ENCODE measurements at places on chromosomes 13 and 19.
A peak's percentile ranks its signal among the peaks of the same experiment; 100 is the strongest.

DNA sequence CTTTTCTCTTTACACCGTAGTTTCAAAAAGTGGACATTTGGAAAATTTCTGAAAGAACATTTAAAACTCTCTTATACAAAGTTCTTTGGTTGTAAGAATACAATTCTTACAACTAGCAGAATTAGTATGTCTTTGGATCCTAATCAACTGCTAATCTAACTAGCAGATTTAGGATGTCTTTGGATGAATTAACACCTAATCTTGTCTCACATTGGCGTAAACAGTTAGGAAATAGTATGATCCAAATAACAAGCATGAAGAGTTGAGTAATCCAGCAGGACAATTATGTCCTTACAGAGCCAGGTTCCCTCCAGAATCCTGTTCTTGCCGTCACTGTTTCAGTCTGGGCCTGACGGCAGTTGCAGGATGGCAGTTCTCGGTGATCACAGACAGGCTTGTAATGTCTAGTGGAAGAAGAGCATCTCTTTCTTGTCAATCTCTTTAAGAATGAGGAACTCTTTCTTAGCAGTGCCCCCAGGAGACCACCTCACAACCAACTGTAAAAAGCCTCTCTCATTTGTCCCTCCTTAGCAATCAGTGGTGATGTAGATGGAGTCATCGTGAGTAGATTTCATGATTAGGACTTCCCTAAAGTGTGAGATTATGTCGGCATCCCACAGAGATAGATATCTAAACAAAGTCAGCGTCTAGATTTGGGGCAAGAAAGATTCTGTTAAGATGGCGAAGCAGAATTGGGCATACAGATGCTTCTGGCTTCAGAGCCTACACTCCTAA lies 5.7 kb upstream of the TNFSF13B start:
- no peak for DNase-seq

- no peak for DNase-seq
Measured at GRCh38 chr19:23699521-23699860, 12.5 kb upstream of the ZNF675 start.

GRCh38 chr19:17766543-17767131 lies 15.4 kb downstream of the FCHO1 start:
- peak; percentile 29 for DNase-seq

DNA sequence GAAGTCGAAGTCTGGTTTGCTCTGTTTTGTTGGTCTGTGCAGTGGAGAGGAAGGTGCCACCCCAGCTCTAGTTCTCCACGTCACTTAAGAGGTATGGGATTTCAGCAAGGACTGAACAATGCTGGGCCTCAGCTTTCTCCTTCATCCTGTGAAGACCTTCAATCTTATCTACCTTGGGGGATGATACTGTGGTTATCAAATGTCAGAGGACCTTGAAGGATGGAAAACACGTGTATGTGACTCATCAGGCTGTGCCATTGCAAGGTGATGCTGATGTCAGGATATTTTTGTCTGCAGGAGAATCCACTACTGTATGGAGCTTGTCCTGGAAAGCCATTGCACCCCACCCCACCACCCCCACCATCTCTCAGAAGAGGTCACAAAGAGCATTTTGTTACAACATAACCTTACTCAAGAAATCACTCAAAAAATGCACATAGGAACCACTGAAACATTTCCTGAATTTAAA lies 81.4 kb upstream of the UQCRFS1 start:
- no peak for DNase-seq

DNA sequence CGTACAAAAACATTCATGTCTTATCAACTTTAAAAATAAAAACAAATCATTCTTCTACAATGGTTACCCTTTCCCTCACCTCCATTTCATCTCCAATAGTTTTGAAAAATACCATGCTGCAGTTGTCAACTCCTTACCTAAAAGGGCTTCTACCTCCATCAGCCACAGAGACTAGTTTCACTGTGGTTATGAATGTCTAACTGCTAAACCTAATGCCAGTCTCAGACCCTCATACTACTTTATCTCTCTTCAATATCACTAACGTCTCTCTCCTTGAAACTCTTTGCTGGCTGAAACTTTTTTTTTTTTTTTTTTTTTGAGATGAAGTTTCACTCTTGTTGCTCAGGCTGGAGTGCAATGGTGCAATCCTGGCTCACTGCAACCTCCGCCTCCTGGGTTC lies 27.1 kb downstream of the LNX2 start:
- no peak for DNase-seq

DNA sequence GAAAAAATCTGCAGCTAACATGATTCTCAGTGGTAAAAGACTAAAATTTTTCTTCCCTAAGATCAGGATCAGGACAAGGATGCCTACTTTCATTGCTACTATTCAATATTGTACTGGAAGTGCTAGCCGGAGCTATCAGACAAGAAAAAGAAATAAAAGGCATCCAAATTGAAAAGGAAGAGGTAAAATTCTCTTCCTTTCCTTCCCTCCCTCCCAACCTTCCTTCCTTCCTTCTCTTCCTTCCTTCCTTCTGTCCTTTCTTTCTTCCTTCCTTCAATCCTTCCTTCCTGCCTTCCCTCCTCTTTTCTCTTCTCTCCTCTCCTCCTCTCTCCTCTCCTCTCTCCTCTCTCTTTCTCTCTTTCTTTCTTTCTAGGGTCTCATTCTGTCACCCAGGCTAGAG lies 26.7 kb upstream of the LRP3 start:
- no peak for DNase-seq

DNA sequence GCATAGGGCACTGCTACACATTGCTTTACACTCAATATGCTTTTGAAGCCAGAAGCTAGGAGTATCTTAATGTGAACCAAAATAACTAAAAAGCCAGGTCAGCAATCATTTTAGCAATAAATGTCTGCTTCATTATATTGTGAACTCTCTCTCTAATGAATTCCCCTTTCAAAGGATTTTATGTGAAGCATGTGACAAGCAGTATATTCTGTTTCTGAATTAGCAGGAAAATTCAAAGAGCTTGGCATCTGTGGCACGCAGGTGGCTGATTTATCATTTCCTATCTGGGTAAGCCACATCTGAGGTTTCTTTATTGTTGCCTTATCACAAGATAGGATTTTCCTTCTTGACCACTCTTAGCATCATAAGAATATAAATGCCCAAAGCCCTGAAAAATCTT lies 56.8 kb upstream of the KLF12 start:
- DNase-seq: no peak
